ENCODE measurements at places on chromosomes 5 and 9.

- H3K4me3 ChIP-seq = no peak overlapping the region
- no peaks in the 10 kb centered on the region for H3K27me3 ChIP-seq
- H3K4me1 ChIP-seq = no peaks in the 10 kb centered on the region
- no peak overlapping the region for H3K27ac ChIP-seq
- H3K36me3 ChIP-seq = no peaks in the 10 kb centered on the region
Measured at GRCh38 chr5:102380174-102380573, 84.1 kb upstream of the SLCO4C1 start.

DNA sequence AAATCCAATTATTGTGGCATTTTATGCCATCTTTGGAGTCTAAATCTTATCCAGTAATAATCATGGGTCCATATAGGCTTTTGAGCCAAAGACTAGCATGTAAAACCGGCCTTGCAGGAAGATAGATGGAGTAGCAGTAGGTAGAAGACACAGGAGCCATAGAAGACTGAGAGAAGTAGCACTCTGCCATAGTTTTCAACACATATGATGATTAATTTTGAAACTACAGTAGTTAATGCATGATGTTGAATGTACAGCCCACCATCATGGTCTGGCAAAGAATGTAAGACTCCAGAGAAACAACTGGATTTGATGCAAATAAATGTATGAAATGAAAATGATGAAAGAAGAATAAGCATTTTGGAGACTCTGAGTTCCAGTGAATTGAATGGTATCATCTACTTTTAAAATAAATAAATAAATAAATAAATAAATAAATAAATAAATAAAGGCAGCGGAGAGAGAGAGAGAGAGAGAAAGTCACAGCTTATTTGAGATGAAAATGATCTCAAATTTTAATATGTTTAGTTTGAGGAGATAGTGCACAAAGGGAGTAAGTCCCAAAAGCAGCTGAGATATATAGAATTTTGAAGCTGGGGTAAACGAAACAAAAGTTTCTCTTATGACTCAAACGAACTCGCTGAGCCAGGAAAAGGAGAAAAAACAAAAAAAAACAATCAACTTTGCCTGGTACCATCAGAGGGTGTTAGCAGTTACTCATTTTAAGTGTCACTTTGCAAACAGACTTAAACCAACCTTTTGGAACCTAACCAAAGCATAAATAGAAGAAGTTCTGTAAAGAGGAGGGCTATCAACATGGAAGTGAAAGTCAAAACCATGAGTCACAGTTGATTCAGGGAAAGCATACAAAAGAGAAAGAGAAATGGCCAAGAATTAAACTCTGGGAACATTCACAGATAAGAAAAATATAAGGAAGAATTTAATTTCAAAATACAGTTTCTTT lies 388.7 kb downstream of the CETN3 start:
- no peaks in the 10 kb centered on the region for H3K36me3 ChIP-seq
- no peak for DNase-seq
- peaks cover 17% of the 10 kb centered on the region for H3K4me1 ChIP-seq
- no peaks in the 10 kb centered on the region for H3K27me3 ChIP-seq
- peak overlapping the region; percentile 26 for H3K4me3 ChIP-seq

DNA sequence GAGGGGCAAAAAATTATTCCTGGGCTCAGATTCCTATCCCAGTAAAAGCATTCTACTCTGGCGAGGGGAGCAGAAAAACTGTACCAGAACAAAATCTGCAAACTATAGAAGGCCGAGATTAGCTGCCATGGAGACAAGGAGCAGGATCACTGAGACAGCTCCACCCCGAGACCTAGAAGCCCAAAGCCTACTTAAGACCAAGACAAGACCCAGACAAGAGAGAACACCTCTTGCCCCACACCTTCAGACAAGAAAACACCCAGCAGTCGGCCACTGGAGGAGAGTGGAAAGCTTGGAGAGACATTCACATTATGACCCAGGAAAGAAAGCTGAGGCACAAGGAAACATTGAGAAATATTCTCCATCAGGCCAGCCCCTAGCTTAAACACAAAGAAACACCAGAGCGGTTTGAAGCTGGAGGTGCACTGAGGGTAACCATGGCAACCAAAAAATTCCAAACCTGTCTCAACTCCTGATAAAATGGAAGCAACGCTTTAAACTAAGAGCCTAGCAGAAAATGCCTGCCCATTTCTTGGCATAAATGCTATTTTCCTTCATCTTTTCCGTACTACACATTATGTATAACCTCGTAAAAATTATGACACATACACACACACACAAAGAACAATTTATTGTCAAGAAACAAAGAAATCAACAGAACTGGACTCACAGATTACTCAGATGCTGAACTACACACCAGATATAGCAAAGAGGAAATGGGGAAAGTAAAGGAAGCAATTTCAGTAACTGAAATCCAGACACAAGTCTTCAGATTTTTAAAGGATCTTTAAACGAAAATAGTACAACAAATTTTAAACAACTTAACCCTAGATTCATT lies 53.8 kb upstream of the FTMT start:
- no peaks in the 10 kb centered on the region for H3K36me3 ChIP-seq
- DNase-seq = no peak
- H3K27ac ChIP-seq = no peak overlapping the region
- H3K4me1 ChIP-seq = no peaks in the 10 kb centered on the region

DNA sequence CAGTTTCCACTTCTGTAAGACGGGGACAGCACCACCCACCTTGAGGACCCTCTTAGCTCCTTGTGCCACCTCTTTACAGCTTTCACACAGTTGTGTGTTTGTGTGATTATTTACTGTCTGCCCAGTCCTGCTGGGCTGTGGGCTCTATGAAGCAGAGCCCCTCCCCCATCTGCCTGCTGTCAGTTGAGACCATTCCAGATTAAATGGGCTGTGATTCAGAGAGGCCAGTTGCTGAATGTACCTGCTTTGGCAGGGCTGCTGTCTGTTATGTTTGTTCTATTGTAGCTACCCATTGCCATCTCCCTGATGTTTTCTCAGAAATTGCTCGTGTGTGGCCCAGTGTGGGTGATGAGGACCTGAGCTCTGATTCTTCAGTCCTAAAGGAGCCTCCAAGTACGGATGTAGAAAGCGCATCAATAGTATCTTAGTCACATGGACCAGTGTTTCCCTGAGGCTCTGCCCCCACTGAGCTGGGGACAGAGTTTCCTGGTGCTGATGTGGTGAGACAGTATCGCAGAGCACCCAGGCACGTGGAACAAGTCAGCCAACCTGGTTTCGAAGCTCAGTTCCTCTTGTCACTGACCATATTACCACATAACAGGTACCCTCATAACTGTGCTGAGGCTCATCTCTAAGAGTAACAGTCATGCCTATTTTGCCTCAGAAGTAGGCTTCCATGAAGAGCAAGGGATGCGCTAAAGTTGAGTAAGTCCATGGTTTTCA lies 3.7 kb downstream of the ANGPTL2 start:
- peaks cover 32% of the 10 kb centered on the region for H3K27me3 ChIP-seq
- no peak overlapping the region for H3K27ac ChIP-seq
- H3K36me3 ChIP-seq = no peaks in the 10 kb centered on the region
- DNase-seq = no peak

DNA sequence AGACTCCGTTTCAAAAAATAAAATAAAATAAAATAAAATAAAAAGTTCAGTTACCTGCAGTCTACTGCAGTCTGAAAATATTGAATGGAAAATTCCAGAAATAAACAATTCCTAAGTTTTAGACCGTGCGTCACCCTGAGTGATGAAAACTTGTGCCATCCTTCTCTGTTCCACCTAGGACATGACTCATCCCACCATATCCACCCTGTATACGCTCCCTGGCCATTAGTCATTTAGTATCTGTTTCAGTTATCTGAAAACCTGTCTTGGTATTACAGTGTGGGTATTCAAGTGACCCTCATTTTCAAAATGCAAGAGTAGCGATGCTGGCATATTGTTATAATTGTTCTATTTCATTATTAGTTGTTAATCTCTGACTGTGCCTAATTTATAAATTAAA lies 51.8 kb upstream of the TEX48 start:
- no peaks in the 10 kb centered on the region for H3K27me3 ChIP-seq
- DNase-seq = no peak
- H3K4me3 ChIP-seq = no peak overlapping the region
- H3K4me1 ChIP-seq = peaks cover 4% of the 10 kb centered on the region
- no peak overlapping the region for H3K27ac ChIP-seq

DNA sequence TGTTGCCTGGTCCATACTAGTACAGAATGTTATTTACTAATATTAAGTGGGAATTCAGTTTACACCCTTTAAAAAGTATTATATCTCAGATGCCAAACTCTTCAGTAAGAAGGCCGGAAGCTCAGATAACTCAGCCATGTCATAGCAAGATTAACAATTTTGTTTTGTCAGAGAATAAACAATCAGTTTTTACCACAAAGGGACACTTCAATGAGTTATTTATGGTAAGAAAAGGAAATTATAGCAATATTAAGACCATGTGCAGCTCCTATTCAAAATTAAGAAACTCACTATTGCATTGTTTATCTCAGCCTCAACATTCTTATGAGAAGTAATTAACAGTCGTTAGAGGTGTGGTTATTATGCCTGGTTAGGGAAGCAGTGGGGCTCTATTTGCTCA lies 13.1 kb upstream of the ARL15 start:
- no peaks in the 10 kb centered on the region for H3K36me3 ChIP-seq
- H3K27me3 ChIP-seq = peaks cover 17% of the 10 kb centered on the region
- no peak overlapping the region for H3K4me3 ChIP-seq
- no peak for DNase-seq

- H3K4me1 ChIP-seq = peaks cover 15% of the 10 kb centered on the region
- H3K4me3 ChIP-seq = no peak overlapping the region
- H3K27ac ChIP-seq = no peak overlapping the region
- DNase-seq = no peak
Measured at GRCh38 chr9:69740872-69741505, 18.8 kb downstream of the PTAR1 start.

- no peaks in the 10 kb centered on the region for H3K4me1 ChIP-seq
- DNase-seq = no peak
- H3K27ac ChIP-seq = no peak overlapping the region
- H3K4me3 ChIP-seq = no peak overlapping the region
- H3K36me3 ChIP-seq = no peaks in the 10 kb centered on the region
Measured at GRCh38 chr9:101018467-101018866, 10.1 kb upstream of the PLPPR1 start.

DNA sequence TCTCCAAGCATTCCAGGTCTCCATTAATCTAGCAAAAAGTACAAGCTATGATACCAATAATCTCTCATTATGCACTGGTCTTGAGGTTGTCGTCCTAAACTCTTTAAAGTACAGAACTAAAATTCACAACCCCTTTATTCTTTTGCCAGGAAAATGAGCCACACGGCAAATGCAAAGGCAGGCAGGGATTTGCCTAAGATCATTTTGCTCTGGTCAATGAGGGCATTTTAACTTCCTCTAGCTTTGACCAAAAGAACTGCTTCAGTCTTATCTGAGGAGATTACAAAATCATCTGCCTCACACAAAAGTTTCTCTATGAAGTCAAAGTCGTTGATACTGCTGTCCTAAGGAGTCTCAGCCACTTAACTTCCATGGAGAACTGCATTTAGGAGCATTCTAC lies 51.8 kb downstream of the EPB41L4B start:
- peaks cover 6% of the 10 kb centered on the region for H3K27me3 ChIP-seq
- DNase-seq = no peak
- no peaks in the 10 kb centered on the region for H3K4me1 ChIP-seq
- no peak overlapping the region for H3K4me3 ChIP-seq
- H3K27ac ChIP-seq = no peak overlapping the region
- no peaks in the 10 kb centered on the region for H3K36me3 ChIP-seq

DNA sequence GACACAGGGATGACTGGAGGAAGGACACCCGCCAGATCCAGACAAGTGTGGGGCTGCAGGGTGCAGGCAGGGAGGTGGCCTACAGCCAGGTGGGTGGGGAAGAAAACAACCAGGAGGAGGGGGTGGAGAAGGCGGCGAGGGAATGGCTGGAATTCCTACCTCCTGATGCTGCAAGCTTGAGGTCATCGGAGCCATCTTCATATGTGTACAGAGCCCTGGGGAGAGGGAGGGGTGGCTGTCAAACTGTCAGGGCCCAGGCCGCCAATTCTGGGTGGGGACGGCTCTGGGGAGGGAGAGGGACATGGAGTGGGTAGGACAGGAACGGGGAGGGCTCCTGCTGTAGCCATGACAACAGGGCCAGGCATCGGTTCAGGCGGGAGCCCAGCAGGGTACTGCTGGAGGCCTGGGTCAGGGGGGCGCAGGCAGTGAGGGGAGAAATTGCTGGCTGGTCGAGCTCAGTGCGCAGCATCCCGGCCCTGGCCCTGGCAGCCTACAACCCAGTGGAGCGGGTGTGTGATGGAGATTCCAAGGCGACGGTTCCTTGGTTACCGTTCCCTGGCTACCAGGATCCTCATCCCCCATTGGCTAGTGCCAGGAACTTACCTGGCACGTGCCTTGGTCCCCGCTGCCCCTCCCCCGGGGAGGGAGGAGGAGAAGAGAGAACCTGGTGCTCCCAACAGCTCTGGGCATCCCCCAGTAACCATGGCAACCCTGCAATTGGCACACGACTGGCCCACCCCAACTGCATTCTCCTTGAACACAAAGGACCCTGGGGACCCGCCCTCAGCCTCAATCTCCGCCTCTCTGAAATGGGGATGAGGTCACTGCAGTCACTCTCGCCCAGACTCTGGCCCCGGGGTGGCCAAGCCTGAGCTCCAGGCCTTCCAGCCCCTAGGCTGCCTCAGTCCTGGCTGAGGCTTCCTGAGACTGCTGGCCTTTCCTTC lies 4.5 kb downstream of the DBN1 start:
- peaks cover 6% of the 10 kb centered on the region for H3K4me1 ChIP-seq
- H3K4me3 ChIP-seq = no peak overlapping the region
- no peak for DNase-seq
- H3K27me3 ChIP-seq = peaks cover 3% of the 10 kb centered on the region
- no peak overlapping the region for H3K27ac ChIP-seq

DNA sequence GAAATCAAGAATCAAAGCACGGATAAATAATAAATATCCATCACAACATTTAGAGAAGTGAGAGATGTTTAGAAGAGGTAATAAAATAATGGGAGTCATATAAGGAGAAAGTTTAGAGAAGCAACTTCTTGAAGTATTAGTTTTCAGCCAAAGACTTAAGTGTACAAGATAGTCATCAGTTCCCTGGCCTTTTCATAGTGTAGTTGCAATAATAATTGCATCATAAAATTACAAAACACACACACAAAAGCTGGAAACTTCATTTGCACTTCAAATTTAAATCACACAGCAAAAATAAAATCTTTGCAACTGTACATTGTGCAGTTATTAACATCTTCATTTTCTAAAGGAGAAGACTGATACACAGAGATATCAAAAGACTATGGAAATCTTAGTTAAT lies 319.1 kb upstream of the RGMB start:
- no peak overlapping the region for H3K27ac ChIP-seq
- H3K27me3 ChIP-seq = no peaks in the 10 kb centered on the region
- no peak overlapping the region for H3K4me3 ChIP-seq
- H3K4me1 ChIP-seq = no peaks in the 10 kb centered on the region

Data from stimulated activated naive B cell treated with anti-CD40 and anti-IgM and Interleukin-4, amounts not matched to agents 10 μg/mL and 1 μg/mL and 100 μg/mL, for 72 hours (primary cell).